T-helper 1 cell (primary cell): ENCODE measurements at places on chromosomes 1 and 21.

- no peak for DNase-seq
These were observed 832.6 kb upstream of the TMPRSS15 start for GRCh38 chr21:19236209-19236608.

- DNase-seq, result no peak
These were observed 172.3 kb upstream of the ARHGEF16 start for GRCh38 chr1:3282186-3282585.

- no peak for DNase-seq
These were observed 10.5 kb downstream of the RO60 start for GRCh38 chr1:193069748-193070385.

GRCh38 chr1:219985169-219985568 is 56.8 kb upstream of the SLC30A10 start:
- no peak for DNase-seq

- DNase-seq, result no peak
These were observed 52.4 kb downstream of the DISP3 start for GRCh38 chr1:11531314-11531870.

GRCh38 chr1:99700020-99700419 is 54.1 kb downstream of the PALMD start:
- DNase-seq, result no peak

- DNase-seq, result no peak
These were observed 83.6 kb downstream of the SGIP1 start for GRCh38 chr1:66617362-66618184.

DNA sequence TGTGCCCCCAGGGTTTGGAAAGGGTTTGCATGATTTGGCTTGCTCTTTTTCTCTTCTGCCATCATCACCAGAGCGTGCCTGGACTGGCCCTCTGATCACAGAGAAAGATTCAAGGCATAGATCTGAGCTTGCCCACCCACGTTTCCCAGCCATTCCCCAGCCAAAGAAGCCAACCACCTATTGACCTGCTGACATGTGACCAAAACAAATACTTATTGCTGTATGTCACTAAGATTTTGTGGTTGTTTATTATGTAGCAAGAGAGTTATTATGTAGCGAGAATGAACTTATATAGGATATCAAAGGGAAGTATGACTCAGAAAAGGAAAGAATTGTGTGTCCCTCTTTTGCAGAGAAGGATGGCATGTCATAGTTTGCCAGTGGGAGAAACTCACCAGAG is 59.9 kb downstream of the UBE2U start:
- no peak for DNase-seq

- DNase-seq, result no peak
These were observed 2.7 kb downstream of the PLEKHG5 start for GRCh38 chr1:6488602-6489382.
